Eye (tissue), 1 donor: ENCODE measurements at places on chromosomes 4 and X.

- peak; percentile 65 for DNase-seq
These were observed 123.2 kb upstream of the FAM9C start for GRCh38 chrX:13167481-13168231.

DNA sequence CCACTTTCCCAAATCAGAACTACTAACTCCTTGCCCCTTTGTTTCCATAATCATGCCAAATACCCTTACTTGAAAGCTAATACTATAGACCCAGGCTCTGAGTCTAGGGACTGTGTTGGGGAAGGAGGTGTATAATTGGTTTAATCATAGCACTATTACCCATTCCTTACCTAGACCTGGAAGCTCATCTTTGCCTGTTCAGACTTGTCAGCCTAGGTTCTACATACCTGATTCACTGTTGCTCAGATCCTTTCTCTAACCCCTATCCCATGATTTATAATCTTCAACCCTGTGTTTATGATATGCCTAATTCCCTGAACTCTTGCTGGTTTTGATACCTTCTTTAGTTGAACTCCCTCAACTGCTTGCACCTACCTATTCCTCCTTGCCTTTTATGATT is 123.1 kb upstream of the GRIA3 start:
- no peak for DNase-seq

DNA sequence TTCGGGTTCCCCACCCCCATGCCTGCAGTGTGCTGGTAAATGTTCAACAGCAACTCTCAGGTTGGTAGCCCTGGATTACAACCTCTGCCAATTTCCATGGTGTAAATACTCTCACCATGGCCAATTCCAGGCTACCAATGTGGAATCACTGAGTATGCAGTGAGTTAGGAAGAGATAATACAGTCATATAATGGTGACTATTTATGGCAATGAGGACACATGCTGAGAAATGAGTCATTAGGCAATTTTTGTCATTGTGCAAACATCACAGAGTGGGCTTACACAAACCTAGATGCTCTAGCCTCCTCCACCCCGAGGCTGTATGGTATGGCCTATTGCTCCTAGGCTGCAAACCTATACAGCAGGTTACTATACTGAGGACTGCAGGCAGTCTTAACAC is 4.6 kb upstream of the CLDN24 start:
- DNase-seq: no peak

DNA sequence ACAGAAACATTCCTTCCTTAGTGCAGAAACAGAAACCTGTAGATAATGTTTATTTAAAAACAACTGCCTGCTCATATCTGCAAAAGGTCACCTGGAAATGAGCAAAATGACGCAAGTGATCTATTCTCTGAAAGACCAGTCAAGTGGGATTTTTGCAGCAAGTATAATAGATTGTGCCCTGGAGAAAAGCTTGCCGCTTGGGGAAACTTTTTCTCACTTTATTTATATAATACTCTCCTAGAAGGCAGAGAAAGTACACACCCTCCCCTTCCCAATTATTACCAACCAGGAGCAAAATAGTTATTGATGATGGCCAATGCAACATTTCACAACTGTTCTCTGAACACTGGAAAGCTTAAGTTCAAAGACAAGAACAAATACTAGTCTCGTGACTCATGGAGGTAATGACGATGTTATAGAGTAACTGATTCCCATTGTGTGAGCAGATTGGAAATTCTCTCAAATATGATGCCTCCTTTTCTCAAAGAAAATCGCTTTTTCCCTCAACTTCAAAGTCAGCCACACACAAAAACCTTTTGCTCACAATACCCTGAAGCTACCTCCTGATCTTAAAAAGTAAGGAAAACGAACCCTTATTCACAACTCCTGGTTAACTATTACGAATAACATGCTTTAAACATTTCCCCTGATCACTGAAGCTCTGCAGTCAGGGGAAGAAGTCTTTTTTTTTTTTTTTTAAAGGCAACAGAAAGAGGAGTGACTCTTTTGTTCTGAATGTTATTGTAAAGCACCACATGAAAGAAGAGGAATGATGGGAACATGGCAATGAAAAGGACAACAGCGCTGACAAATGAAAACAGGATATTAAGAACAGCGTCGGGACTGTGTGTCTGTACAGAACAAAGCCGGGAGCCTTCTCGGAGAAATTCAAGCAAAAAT is 41.0 kb downstream of the MID1 start:
- peak; percentile 56 for DNase-seq

DNA sequence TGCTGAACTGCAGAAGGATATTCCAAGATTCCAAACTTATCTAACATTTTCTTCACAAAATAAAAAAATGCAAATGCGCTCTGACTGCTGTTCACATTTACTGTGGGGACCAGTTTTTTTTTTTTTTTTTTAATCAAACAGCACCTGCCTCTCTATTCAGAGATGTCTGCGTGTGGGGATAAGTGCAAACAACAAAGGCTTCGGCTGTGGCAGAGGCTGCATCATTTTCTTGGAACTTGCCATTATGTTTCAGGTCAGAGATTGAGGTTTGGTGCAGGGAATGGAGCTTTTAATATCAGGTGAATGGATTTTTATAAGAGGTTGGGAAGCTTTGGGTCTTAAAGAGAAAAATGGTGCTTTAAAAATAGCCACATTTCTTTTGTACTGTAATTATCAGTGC is 78.2 kb upstream of the TET2 start:
- no peak for DNase-seq

DNA sequence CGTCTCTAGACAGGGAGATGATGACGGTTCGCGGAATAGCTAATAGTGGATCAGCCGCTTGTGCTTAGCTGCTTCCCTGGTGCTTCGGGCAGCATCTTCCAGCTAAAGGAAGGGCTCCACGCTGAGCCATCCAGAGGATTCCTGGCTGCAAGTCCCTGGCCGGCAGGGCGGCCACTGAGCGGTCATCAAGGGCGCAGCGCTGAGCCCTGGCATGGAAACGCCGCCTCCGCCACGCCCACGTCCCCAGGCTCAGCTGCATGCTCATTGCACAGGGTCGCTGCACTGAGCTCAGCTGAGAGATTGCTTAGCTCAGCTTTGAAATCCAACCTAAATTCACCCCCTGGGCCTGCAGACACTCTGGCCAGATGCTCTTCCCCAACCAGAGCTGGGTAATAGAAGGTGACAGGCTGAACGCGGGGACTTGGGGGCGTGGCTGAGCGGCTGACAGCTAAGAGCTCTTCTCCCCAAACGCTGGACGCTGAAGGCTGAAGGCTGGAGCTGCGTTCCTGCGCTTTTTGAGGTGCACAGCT is 118.2 kb upstream of the KIT start:
- peak; percentile 93 for DNase-seq

- DNase-seq: no peak
These were observed 52.0 kb downstream of the CXorf58 start for GRCh38 chrX:23959781-23960180.

DNA sequence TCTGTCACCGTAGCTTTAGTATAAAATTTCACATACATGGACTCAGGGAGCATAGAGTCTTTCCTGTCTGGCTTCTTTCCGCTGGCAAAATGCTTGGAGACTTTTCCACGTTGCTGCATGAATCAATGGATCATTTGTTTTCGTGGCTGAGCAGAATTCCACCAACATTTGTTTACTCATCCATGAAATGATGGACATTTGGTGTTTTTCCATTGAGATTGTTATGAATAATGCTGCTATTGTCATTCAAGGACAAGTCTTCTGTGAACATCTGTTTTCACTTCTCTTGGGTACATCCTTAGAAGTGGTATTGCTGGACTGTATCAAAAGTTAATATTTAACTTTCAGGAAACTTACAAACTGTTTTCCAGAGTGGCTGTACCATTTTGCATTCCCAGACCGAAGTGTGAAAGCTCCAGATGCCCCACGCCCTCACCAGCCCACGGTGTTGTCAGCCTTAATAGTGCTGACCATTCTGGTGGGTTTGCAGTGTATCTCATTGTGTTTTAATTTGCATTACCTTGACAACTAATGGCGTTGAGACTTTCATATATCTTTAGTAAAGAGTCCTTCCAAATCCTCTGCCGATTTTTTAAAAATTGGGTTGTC is 5.8 kb upstream of the TMEM271 start:
- DNase-seq: peak; percentile 8

DNA sequence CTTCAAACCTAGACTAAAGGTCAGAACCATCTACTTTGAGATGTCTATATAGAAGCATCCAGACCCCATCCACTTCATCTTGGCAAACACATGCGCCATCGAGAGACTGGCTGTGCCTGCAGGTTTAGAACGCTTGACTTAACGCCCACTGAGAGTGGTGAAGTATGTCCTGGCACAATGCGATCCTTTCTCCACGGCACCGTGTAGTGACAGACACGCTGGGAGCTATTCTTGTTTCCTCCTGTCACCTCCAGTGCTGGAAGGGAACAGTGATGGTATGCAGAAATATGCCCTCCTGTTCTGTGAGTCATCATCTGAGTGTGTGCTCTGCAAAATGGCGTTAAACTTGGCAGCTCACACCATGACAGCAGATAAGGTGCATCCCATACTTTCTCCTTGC is 330.2 kb downstream of the NLGN4X start:
- DNase-seq: no peak

DNA sequence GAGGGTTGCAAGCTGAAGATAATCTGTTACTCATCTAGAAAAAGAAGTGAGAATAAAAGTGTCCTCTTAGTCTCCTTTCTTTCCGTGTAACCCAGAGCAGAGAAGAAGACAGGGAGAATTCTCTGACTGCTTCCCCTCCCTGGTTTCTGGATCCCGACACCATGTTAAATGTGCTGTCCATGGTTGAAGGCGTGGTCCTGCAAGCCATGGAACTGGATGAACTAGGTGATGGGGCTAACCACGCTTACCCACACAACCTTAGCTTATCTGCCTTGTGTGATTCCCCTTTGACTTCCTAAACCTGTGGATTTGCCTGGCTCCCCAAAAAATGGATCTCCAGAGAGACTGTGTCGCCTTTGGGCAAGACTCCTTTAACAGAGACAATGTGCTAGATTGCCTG is 907.6 kb downstream of the FSTL5 start:
- peak; percentile 2 for DNase-seq
